ENCODE measurements at places on chromosomes 4 and X.

GRCh38 chr4:29560452-29560851 lies 1159.7 kb upstream of the PCDH7 start:
- DNase-seq, result no peak

GRCh38 chrX:56025872-56026571 lies 206.1 kb upstream of the KLF8 start:
- no peak for DNase-seq

DNA sequence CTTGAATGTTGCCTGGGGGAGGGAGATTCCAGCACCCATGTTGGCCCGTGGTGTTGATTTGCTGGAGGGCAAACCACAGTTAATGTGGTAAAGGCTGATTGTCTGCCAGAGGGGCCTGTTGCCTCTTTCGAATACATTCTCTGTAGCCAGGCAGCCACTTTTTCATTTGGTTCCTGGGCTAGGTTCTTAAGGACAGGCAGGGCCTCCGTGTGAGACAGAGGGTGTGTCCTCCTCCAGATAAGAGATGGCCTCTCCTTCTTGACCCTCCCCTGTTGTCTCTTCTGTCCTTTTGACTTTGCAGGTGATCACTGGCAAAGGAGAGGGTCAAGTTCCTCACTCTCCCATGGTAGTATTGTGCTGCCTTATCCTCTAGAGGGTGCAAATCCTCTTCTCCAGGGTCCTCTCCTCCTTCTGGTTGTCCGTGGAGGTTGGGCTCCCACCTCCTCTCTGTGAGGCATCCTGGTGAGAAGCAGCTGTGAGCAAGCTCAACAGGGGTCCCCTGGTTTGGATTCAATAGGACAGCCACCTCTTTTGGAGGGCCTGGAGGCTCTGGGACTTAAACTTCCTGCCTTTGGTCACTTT lies 44.9 kb downstream of the ZNF182 start:
- DNase-seq, result peak; percentile 5

- DNase-seq, result peak; percentile 63
Measured at GRCh38 chr4:70722199-70722791, 531 bp downstream of the RUFY3 start.

DNA sequence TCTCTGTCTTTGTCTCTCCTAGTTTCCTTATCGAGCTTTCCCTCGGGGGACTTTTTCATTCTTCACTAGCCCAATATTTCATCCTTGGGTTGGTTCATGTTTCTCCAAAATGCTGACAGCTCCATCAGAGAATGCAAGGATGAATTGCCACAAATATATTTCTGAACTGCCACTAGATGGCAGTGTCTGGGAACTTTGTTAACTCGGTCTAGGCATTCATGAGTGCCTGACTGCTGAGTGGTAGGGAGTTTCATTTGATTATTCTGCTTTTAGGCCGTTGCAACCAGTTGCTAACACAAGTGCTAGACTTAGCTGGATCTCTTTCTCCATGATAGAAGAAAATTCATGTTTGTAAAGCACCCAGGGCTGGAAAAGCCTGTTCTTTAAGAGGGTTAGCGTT lies 73.5 kb upstream of the RAP2C start:
- peak; percentile 43 for DNase-seq

DNA sequence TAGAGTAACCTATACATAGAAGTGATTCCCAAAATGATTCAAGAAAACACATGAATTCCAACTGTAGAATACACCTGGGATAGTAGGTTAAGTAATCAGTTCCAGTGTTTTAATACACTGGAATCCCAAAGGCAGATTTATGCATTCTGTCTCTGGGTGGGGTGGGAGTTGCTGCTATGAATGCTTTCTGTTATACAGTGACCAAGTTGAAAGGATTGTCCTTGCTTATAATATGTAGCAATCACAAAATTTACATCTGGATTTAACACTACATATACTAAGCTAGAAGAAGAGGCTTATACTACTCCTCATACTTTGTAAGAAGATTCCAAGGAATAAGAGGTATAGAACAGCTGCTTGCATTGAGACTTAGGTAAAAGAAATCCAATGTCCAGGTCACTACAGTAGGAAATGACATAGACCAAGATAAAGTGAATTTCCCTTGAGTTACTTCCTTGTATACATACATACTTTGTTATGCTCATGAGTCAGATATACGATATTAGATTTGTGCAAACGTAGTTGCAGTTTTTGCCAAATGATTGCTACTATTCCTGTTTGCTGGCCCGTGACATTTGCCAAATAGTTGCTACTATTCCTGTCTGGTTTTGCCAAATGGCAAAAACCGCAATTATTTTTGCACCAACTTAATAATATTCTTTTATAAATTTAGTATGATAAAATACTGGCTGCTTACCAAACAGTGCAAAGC lies 210.5 kb upstream of the DIAPH2 start:
- DNase-seq, result no peak

- no peak for DNase-seq
Measured at GRCh38 chr4:174207367-174207766, 76.1 kb downstream of the FBXO8 start.

GRCh38 chr4:101398807-101399206 lies 51.5 kb upstream of the PPP3CA start:
- DNase-seq, result no peak

- no peak for DNase-seq
Measured at GRCh38 chr4:108902769-108903168, 139.9 kb upstream of the ETNPPL start.

DNA sequence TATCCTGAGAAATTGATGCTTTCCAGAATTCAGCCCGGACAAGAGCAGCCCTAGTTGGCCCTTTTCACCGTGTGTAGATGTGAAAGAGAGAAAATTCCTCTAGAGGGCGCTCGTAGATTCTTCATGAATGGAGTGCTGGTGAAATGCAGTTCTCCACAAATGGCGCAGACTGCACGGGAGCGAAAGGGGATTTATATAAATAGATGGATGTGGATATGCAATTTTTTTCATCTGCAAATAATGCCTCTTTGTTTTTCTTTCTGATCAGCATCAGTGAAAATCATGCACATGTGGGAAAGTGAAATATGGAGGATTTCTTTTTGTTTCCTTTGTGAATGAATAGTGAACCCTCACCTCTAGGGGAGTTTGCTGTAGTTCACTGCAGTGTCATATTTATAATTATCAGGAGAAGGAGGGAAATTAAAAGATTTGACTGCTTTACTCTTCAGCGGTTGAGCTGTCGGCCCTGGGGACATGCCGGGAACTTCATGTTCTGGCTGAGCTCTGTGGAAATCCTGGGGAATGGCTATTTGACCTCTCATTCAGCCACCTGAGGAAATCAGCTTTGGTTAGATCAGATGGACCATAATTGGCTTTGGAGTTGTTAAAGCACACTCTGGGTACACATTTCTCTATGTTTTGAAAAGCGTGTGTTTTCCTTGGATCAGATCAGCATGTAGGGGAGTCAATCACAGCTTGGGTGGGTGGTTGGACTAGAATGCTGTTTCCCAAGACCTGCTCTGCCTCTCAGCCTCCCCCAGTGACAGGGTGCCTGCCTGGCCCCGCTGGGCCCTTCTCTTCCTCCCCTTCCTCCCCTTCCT lies 115.0 kb upstream of the SHISA3 start:
- peak; percentile 82 for DNase-seq

GRCh38 chr4:126568652-126569570 lies 1063.8 kb upstream of the INTU start:
- no peak for DNase-seq

DNA sequence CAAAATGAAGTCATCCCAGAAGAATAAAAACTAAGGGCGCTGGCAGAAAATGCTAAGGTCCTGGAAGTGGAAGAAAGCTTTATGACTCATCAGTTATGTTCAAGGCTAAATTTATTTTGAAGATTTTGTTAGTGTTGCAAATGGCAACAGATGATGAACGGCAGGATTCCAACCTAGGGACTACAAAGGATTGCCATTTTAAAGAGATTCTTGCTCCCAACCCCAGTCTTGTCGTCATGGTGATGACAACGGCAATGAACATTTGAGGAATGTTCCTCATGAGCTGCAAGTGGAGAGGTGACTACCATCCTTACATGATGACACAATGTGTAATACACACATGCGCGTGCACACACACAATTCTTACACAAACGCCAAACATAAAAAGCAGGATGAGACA lies 54.4 kb upstream of the FTHL17 start:
- peak; percentile 5 for DNase-seq

GRCh38 chrX:153869473-153870287 lies 16.3 kb downstream of the L1CAM start:
- no peak for DNase-seq

GRCh38 chr4:102168580-102168979 lies 176.7 kb downstream of the SLC39A8 start:
- DNase-seq, result no peak

DNA sequence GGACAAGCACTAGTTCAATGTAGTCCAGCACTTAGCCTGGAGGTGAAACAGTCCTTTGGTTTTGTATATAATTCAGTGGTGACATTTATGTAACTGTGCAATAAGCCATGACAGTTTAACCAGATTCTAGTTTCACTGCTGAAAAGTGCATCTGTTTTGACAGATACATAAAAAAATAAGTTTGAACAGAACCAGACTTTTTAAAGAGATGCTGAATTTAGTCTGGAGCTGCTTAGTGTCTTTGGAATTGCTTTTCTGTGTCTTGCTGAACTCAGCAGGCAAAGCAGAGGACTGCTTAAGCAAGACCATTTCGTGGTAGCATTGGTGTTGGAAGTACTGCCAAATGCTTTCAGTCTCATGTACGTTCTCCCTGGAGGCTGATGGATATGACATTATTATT lies 393.5 kb downstream of the MAPK10 start:
- no peak for DNase-seq

DNA sequence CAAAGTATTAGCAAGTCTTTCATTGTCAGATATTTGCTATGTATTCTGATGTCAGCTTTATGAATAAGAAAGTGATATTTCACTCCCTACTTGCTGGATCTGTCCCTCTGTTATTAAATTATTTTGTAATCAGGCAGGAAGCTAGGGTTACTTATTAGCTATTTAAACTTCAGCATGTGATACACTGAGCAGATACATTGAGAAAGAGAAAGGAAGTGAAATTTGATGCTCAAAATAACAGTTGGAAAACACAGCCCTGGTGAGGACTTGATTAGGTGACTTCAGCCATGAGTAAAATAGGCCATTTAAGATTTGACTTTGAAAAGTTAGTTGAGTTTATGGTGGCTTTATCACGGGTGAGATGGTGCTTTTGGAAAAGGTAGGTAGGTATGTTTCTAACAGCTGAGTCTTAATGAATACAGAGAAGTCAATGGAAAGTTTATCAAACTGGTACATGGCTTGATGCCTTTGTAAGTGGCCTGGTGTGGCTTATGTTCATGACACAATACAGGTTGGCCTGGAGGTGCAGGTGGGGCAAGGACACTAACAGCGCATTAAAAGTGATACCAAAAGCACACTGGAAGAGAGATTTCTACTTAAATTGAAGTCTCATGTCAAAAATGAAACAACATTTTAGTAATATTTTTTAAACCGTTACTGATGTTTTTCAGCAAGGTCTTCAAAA lies 321.2 kb upstream of the SPOCK3 start:
- no peak for DNase-seq

- DNase-seq, result no peak
Measured at GRCh38 chrX:65509400-65509799, 25.2 kb downstream of the LAS1L start.

GRCh38 chr4:98444371-98444770 lies 183.2 kb downstream of the RAP1GDS1 start:
- no peak for DNase-seq

DNA sequence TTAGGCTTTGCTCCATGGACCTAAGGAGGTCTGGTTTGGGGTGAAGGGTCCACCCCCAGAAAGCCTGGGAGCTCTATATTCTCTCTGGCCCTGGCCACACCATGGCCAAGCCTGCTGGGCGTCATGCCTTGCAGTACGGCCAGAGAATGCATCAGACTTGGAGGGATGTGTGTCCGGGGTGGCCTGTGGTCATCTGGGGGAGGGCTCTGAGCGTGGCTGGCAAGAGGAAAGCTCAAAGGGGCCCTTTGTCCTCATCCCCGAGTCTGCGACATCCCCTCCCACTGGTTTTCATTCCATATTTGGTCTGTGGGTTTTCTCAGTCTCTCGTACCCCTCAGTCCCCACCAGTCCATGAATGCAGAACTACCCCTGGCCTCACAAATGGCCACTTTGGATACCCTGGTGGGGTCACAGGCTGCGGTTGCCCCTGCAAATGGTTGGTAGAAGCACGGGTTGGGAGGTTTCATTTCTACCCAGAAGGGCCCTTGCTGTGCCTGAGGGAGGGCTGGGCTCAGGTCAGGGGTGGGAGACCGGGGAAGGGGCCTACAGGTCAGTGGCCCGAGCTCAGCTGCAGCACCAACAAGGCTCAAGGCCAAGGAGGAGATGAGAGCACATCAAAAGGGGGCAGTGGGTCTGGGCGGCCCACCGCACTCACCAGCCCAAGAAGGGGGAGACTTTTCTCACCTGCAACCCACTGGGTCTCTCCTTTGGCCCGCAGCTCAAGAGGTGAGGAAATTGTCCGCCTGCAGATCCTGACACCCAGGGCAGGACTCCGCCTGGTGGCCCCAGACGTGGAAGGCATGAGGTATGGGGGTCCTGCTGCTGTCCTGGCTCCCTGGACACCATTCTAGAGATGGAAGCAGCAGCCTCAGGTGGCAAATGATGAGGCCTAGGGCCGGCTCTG lies 30.2 kb downstream of the ZNF185 start:
- DNase-seq, result no peak

DNA sequence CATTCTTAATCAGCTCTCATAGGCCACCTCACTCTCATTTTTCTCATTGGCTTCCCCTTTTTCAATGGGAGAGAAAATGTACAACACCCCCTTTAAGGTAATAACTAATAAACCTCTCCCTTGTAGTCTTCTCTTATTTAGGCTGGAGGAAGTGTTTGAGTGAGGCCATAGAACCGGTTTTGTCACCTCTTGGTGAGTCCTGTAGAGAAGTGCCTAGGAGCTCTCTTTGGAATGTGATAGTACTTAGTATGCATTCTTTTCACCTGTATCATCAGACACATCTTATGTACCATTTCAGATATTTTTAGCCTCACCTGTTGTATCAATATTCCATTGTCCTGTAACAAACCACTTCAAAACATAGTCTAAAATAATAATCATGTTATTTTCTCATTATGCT lies 3.5 kb upstream of the TAB3 start:
- no peak for DNase-seq

GRCh38 chr4:158929939-158930638 lies 161.3 kb downstream of the FNIP2 start:
- DNase-seq, result no peak

GRCh38 chr4:80362578-80363181 lies 27.1 kb downstream of the CFAP299 start:
- peak; percentile 29 for DNase-seq

GRCh38 chr4:46992338-46992737 lies 1.0 kb downstream of the GABRA4 start:
- DNase-seq, result no peak

GRCh38 chr4:123411514-123411913 lies 14.9 kb downstream of the SPRY1 start:
- no peak for DNase-seq

Measured in cerebellar cortex (tissue), 1 donor.